Endodermal cell (in vitro differentiated cells): ENCODE measurements at places on chromosomes 5 and 9. TPM values are rescaled to one million over a fixed set of nuclear protein-coding genes. Genes with fewer than 3 reads are reported as not detected.

Gene KLF4
- total RNA-seq, result 1.7 to 5.8 TPM (median 1.9 TPM) in 3 replicates

Gene SPATA31D4
- total RNA-seq, result not detected in 3 replicates

Gene ADAMTSL2
- total RNA-seq, result 0.67 to 1.6 TPM (median 0.93 TPM) in 3 replicates

DNA sequence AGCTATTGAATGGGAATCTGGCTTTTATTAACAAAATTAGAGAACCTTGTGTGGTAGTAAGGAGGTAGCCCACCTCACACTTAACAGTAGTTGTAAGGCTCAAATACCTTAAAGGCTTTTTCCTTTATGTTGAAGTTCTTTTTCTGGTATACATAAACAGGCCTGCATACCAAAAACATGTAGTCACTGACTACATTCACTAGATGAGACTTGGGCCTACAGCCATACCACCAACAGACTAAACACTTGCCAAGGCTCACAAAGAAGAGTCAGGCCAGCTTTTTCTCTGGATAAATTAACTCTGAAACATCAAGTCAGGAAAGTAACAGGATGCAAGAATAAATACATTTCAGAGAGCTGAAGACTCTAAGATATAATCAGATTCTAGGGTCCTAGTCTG lies 78.6 kb upstream of the MPDZ start:
- DNase-seq, result no peak

DNA sequence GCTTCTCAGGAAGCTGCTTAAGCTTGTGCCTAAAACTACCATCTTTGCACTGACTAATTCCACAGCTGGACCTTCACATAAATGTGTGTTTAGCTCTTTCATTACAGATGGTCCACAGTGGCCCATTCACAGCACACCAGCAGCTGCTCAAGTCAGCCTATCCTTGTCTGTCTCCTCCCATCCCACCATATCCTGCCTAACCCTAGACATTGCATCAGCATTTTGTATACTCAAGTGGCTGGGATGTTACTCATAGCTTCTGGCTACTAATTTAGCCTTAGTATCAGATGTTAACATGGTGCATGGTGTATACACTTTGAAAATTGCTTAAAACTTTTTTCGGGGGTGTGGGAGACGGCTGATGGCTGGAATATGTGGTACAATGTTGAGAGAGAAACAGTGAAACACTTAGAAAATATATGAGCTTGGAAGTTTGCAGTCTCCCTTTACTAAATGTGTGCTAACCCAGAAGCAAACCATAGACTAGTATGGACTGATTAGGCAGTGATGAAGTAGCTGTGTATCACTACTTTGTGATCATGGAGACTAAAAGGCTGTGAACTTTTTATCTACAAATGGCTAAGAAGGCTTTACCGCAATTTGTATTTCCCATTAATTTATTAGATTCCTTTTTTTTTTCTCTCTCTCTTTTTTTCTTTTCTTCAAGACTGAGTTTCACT lies 83.1 kb downstream of the JMY start:
- no peak for DNase-seq

DNA sequence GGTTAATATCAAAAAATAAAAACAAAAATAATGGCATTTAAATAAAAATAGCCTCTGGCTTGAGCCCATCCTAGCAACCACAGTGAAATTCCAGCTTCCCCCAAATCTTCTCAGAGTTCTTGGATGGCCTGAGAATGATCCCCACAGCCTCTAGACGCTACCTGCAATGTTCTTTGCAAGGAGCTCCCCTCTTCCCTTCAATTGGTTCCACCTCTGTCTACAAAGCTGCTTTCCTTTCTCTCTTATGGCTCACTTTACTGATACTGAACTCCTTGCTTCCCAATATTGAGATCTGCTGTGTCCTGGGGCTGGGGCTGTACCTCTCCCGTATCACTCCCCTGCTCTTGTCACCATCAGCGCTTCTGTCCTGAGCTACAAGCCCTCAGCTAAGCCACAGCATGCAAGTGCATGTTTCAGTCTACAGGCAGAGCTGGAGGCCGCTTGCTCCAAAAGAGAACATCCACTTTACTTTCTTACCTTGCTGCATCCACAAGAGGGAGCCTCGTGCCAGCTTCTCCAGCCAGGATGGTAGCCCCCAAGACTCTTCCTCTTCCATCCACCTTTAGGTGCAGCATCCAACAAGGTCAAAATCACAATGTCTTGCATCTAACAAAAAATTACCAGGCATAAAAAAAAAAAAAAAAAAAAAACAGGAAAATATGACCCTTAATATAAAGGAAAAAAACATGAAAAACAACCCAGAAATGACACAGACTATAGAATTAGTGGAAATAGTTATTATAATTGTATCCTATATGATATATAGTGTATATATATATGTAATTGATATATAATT lies 57.4 kb upstream of the PRSS3 start:
- peak; percentile 88 for DNase-seq

DNA sequence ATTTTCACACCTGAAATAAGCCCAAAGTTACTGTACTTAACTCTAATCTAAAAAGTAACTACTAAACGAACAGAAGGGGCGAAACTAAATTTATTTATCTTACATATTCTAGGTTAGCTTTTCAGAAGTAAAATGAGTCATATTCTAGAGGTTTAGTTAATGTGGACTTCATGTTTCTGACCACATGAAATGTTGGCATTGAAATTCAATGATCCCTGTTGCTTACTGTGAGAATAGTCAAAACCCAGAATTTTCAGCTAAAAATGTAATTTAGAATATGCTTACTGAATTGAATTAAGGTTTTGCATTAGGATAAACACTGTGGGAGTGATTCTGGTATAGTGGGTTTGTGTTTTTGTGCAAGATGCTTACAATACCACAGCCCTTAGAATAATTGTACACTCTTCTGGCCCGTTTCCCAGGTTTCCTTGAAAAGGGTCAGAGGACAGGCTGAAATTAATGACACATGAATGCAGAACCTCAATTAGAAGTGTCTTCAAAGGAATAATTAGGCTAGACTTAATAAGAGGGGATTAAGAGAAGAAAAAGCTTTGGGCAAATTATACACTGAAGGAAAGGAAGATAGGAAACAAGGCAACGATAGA lies 1.4 kb upstream of the SNX18 start:
- DNase-seq, result no peak

Gene PCDHGA11
- 8.2 to 9.3 TPM (median 8.5 TPM) in 3 replicates for total RNA-seq

- DNase-seq, result no peak
Observed at GRCh38 chr5:54548565-54548964, 31.0 kb downstream of the SNX18 start.

Gene ABHD17B
- 23.8 to 32.3 TPM (median 32.3 TPM) in 3 replicates for total RNA-seq

Gene ORM1
- total RNA-seq, result 0.59 and 1.4 TPM in 2 replicates

DNA sequence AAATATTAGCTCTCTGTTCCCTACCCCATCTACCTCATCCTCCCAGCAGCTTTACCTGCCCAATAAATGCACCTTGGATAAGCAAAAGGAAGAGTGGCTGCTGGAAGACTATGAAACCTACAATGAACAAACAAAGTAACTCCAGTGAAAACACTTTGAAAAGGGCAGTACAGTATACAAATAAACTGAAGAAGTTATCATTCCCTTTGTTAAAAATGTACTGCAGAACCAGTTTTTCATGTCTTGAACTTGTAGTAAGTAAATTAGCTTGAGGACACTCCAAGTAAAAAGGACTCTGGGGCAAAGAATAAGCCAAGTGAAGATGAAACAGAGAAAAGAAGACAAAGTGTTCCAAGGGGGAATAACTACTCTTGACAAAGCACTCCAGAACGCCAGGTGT lies 457.1 kb downstream of the DTWD2 start:
- no peak for DNase-seq

Gene LRRTM2
- total RNA-seq, result not detected in 3 replicates

GRCh38 chr9:133160742-133161546 lies 2.8 kb downstream of the GBGT1 start:
- peak; percentile 76 for DNase-seq

Gene FUT7
- not detected in 3 replicates for total RNA-seq

DNA sequence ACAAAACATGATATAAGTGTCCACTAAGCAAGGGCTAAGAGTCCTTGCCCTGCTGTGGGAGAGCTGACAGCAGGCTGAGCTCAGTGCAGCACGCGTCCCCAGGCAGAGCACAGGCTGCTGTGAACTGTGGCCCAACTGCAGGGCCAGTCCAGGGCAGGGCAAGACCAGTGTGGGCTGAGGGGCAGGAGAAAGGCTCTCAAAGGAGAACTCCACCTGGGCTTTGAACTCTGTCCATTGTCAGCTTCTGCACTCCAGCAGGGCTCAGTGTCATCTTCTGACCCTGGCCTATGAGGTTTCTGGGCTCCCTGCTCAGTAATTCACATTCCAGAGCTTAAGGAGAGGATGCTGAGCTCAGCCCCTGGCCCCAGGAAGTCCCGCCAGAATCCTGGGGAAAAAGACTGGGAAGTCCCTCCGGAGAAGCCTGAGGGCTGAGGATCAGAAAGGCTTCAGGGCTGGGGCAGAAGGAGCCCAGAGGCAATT lies 37.4 kb downstream of the LHFPL2 start:
- DNase-seq, result peak; percentile 85

Gene CCNJL
- 10.4 to 18.7 TPM (median 18.6 TPM) in 3 replicates for total RNA-seq

Gene CDH18
- 0.22 and 0.32 TPM in 2 replicates for total RNA-seq

Gene PJA2
- 60.8 and 61.9 TPM in 2 replicates for total RNA-seq

DNA sequence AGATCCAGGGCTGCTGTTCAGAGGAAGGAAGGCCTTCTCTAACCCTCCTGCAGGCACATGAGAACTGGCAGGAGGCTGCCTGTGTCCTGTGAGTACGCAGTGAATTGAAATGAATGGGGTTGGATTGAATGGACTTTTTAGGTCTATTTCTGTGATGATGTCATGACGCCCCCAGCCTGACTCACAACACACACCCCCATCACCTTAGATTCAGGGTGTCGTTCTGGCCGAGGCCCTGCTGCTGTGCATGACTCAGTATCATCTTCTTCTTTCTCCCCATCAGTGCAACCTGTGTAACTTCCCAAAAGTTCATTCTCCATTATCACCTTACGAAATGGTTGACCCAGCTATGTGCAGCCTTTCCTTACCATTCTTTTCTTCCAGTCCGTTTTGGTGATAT lies 5.4 kb downstream of the PCAT7 start:
- DNase-seq, result no peak

GRCh38 chr5:41370482-41370881 lies 139.9 kb downstream of the PLCXD3 start:
- no peak for DNase-seq
